ENCODE measurements at places on chromosomes 7 and 10. TPM values are rescaled to one million over a fixed set of nuclear protein-coding genes. Genes with fewer than 3 reads are reported as not detected.

DNA sequence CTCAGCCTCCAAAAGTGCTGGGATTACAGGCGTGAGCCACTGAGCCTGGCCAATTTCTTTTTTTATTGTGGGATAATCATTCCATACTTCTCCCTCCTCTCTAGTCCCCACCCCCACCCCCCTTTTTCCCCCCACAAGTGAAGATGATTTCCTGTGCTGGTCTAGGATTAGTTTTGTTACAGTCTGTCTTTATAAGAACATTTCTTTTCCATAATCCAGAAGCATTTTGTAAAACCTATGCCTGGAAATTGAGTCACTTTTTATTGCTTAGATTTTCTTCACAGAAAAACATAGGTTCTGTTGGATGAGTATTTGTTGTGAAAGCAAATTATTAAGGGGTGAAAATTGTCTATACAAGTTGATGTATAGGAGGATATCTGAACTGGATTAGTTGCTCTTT is 98.9 kb downstream of the KAT6B start:
- H3K36me3 ChIP-seq, result no peaks in the 10 kb centered on the region
- no peak overlapping the region for H3K4me3 ChIP-seq
- no peak for DNase-seq
- no peaks in the 10 kb centered on the region for H3K27me3 ChIP-seq
- H3K4me1 ChIP-seq, result peaks cover 8% of the 10 kb centered on the region
- H3K27ac ChIP-seq, result no peak overlapping the region

GRCh38 chr10:90064295-90064694 is 362.9 kb downstream of the KIF20B start:
- H3K27me3 ChIP-seq, result no peaks in the 10 kb centered on the region
- no peak for DNase-seq
- no peak overlapping the region for H3K4me3 ChIP-seq

DNA sequence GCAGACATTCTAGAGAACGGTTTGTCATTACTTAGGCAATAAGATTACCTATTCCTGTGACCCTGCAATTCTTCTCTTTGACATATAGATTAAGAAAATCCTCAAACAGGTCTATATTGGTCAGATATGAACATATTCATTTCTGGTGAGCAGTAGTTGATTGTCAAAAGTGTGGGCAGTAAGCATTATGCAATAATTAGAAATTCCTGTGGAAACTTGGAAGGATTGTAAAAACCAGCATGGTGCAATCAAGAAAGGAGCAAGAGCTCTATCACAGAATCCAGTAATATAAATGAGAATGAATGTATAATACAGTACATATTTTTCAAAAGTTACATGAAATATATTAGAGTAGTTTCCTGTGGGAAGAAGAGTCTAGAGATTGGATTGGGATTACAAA is 406.5 kb downstream of the SUGCT start:
- no peak overlapping the region for H3K27ac ChIP-seq
- H3K4me3 ChIP-seq, result no peak overlapping the region
- H3K4me1 ChIP-seq, result no peaks in the 10 kb centered on the region

DNA sequence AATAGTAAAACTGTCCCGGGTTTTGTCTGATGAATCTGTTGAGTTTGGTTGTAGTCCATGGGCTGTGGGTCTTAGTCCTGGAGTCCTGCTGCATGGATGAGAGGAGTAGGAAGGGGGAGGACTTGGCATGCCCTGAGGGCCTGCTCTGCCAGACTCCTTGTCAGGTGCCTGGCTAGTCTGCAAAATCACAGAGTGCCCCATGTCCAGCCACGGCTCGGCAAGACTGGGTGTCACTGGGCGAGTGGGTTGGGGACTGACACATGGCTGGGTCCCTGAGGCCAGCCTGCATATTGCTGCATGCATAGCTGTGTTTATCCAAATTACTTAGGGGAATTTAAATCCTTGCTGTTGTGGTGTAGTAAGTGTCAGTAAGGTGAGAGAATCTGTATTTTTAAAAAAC is 9.7 kb downstream of the MINDY4 start:
- H3K27ac ChIP-seq, result no peak overlapping the region
- DNase-seq, result no peak
- no peak overlapping the region for H3K4me3 ChIP-seq
- H3K4me1 ChIP-seq, result no peaks in the 10 kb centered on the region
- no peaks in the 10 kb centered on the region for H3K27me3 ChIP-seq

GALNT17 gene
- total RNA-seq, result not detected

GRCh38 chr7:154584352-154585252 is 418.3 kb downstream of the PAXIP1 start:
- no peaks in the 10 kb centered on the region for H3K4me1 ChIP-seq
- no peak overlapping the region for H3K4me3 ChIP-seq
- no peak for DNase-seq
- H3K27ac ChIP-seq, result no peak overlapping the region
- H3K36me3 ChIP-seq, result no peaks in the 10 kb centered on the region

DNA sequence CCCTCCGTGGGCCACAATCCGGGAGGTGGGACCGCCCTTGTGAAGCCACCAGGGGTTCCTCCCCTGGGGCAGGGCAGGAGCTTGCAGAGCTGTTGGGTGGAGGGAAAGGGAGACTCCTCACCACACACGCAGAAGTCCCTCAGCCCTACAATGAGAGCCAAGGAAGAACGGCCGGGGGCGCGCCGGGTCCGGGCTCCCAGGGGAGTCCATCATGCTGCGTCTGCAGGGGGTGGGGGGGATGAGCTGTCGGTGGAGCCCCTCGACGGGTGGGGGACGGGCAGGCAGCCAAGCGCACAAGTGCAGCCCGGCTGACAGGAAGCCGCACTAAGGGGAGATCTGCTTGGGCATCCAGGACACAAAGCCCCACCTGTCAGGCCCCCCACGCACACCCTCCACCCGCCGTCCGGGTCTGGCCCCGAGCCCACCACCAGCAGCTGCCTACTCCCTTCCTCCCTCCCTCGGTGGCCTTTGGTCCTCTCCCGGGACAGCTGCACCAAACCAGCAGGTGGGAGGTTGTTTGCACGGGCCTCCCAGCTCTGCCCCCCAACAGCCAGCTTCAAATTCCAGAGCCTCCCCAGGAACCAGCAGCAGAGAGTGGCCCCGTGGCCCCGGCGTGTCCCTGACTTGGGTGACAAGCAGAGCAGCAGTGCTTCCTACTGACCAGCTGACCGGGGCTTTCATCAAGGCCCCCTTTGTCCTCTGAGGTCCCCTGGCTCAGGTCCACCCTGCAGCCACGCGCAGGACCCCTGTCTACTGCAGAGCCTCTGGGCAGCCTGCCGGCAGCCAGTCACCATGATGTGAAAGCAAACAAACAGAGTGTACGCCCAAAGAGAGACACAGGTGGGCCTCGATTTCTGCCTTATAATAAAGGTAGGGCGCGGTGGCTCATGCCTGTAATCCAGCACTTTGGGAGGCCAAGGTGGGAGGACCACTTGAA is 50.3 kb downstream of the HIP1 start:
- peaks cover 21% of the 10 kb centered on the region for H3K4me1 ChIP-seq
- no peak overlapping the region for H3K4me3 ChIP-seq
- H3K36me3 ChIP-seq, result no peaks in the 10 kb centered on the region
- no peak for DNase-seq

GRCh38 chr7:102004229-102004628 is 186.8 kb downstream of the CUX1 start:
- no peaks in the 10 kb centered on the region for H3K4me1 ChIP-seq
- no peak overlapping the region for H3K27ac ChIP-seq
- no peak overlapping the region for H3K4me3 ChIP-seq
- no peaks in the 10 kb centered on the region for H3K27me3 ChIP-seq
- DNase-seq, result no peak
- H3K36me3 ChIP-seq, result no peaks in the 10 kb centered on the region

- H3K27me3 ChIP-seq, result no peaks in the 10 kb centered on the region
- no peak for DNase-seq
- no peak overlapping the region for H3K4me3 ChIP-seq
Observed at GRCh38 chr7:64997164-64997908, 6.5 kb upstream of the ZNF117 start.

DNA sequence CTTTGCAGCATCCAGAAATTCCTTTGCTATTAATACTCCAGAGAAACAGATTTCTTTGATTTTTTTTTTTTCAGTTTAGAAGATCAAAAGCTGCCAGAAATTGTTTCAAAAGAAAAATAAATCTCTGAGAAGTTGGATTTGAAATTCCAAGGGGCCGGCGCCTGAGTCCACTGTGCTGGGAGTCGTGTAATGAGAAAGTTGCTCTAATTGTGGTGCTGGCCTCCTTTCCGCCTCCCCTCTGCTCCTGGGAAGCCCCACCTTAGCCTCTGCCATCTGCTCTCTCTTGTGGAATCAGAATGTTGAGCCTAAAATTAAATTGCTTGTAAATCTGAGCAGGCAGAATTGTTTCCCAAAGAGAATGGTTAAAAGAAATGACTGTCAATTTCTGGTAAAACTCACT is 93.3 kb downstream of the EMX2 start:
- H3K4me1 ChIP-seq, result no peaks in the 10 kb centered on the region
- no peak overlapping the region for H3K27ac ChIP-seq
- H3K4me3 ChIP-seq, result no peak overlapping the region
- H3K27me3 ChIP-seq, result peaks cover 2% of the 10 kb centered on the region

DNA sequence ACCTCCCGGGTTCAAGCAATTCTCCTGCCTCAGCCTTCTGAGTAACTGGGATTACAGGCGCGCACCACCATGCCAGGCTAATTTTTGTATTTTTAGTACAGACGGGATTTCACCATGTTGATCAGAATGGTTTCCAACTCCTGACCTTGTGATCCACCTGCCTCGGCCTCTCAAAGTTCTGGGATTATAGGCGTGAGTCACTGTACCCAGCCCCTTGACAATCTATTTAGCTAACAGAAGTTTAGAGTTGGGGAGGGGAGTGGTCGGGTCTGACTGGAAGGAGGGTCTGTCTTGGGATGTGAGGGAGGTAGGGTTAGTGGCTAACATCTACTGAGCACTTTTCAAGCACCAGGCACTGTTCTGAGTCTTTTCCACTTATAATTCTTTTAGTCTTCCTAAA is 27.0 kb upstream of the ZCCHC24 start:
- no peaks in the 10 kb centered on the region for H3K27me3 ChIP-seq
- H3K4me1 ChIP-seq, result no peaks in the 10 kb centered on the region
- H3K27ac ChIP-seq, result no peak overlapping the region
- no peak for DNase-seq
- no peaks in the 10 kb centered on the region for H3K36me3 ChIP-seq
- H3K4me3 ChIP-seq, result no peak overlapping the region

DNA sequence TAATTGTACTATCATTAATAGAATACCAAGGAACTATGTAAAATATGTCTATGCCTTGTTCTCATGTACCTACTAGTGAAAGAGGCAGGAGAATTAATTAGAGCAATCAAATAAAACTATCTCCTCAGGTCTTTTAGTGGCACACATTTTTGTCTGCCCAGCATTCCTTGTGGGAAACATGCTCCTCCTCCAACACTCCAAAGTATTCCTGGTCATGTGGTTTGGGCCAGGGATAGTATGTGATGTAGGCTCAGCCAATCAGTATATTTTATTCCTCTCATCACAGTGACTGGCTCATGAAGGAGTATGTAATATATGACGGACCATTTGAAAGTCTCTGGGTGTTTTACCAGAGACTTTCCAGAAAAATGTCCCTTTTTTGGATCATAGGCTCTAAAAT is 16.7 kb upstream of the SYPL1 start:
- no peak for DNase-seq
- no peaks in the 10 kb centered on the region for H3K36me3 ChIP-seq
- no peak overlapping the region for H3K27ac ChIP-seq
- H3K27me3 ChIP-seq, result no peaks in the 10 kb centered on the region
- no peaks in the 10 kb centered on the region for H3K4me1 ChIP-seq
- no peak overlapping the region for H3K4me3 ChIP-seq

- no peak overlapping the region for H3K4me3 ChIP-seq
Observed at GRCh38 chr7:94913391-94913790, 6.0 kb downstream of the PPP1R9A start.

GRCh38 chr7:4282434-4283223 is 399.5 kb upstream of the FOXK1 start:
- no peaks in the 10 kb centered on the region for H3K4me1 ChIP-seq
- H3K27ac ChIP-seq, result no peak overlapping the region
- DNase-seq, result no peak
- no peaks in the 10 kb centered on the region for H3K27me3 ChIP-seq
- H3K4me3 ChIP-seq, result no peak overlapping the region

DNA sequence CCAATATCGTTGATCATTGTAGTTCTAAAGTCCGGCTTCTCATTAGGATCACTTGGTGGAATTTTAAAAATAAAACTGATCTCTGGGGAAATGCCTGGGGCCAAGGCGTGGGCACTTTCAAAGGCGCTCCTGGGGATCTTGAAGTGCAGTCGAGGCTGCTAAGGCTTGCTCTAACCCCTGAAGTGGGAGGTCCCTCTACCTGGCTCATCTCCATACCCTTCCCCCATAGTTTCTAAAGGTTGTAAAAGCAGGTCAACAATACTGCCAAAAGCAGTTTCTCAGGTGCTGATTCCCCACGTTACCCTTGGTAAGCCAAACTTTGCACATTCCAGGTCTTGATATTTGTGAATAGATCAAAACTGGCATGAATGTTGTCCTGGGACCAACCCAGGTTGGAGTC is 79.0 kb upstream of the SP8 start:
- H3K36me3 ChIP-seq, result no peaks in the 10 kb centered on the region
- DNase-seq, result no peak

- no peak overlapping the region for H3K27ac ChIP-seq
- H3K4me3 ChIP-seq, result no peak overlapping the region
- H3K27me3 ChIP-seq, result peaks cover 21% of the 10 kb centered on the region
- no peak for DNase-seq
- H3K36me3 ChIP-seq, result no peaks in the 10 kb centered on the region
Observed at GRCh38 chr10:73906524-73907447, 4.1 kb upstream of the PLAU start.

ASAH2 gene
- 3.4 TPM for total RNA-seq

GRCh38 chr10:78620985-78621799 is 447.6 kb upstream of the ZMIZ1 start:
- H3K4me3 ChIP-seq, result no peak overlapping the region
- no peaks in the 10 kb centered on the region for H3K36me3 ChIP-seq
- no peak for DNase-seq

DNA sequence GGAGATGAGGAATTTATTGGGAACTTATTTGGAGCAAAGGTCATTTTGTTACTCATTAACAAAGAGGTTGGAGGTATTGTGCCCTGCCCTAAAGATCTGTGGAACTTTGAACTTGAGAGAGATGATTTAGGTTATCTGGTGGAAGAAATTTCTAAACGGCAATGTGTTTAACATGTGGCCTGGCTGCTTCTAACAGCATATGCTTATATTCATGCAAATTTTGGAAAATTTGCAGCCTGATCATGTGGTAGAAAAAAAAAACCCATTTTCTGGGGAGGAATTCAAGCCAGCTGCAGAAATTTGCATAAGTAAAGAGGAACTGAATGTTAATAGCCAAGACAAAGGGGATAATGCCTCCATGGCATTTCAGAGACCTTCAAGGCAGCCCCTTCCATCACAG is 10.7 kb upstream of the PANK1 start:
- no peak for DNase-seq
- H3K4me3 ChIP-seq, result no peak overlapping the region
- no peak overlapping the region for H3K27ac ChIP-seq
- H3K36me3 ChIP-seq, result no peaks in the 10 kb centered on the region
- H3K27me3 ChIP-seq, result no peaks in the 10 kb centered on the region

GRCh38 chr7:108263425-108263824 is 133.3 kb upstream of the LAMB4 start:
- no peak overlapping the region for H3K27ac ChIP-seq
- H3K4me1 ChIP-seq, result no peaks in the 10 kb centered on the region
- H3K27me3 ChIP-seq, result no peaks in the 10 kb centered on the region
- H3K4me3 ChIP-seq, result no peak overlapping the region
- DNase-seq, result no peak

- H3K4me3 ChIP-seq, result no peak overlapping the region
- no peaks in the 10 kb centered on the region for H3K4me1 ChIP-seq
- H3K27ac ChIP-seq, result no peak overlapping the region
- H3K36me3 ChIP-seq, result no peaks in the 10 kb centered on the region
- no peak for DNase-seq
Observed at GRCh38 chr7:94276795-94277194, 117.9 kb upstream of the COL1A2 start.

EBLN1 gene
- not detected for total RNA-seq

- no peaks in the 10 kb centered on the region for H3K27me3 ChIP-seq
- H3K36me3 ChIP-seq, result no peaks in the 10 kb centered on the region
- DNase-seq, result no peak
Observed at GRCh38 chr10:8794860-8795259, 740.4 kb downstream of the GATA3 start.
